ENCODE measurements at places on chromosomes 7 and 10. TPM values are rescaled to one million over a fixed set of nuclear protein-coding genes. Genes with fewer than 3 reads are reported as not detected.
A peak's percentile ranks its signal among the peaks of the same experiment; 100 is the strongest.

Gene WNT8B
- total RNA-seq = not detected

Gene PKD1L1
- 1.3 TPM for total RNA-seq

Gene HMX2
- total RNA-seq = 0.41 TPM

Gene PCLO
- total RNA-seq = 20.9 TPM

Gene ERVW-1
- not detected for total RNA-seq

Gene CTAGE4
- 25.6 TPM for total RNA-seq

Gene CCDC186
- 18.7 TPM for total RNA-seq

Gene SLC39A12
- not detected for total RNA-seq

DNA sequence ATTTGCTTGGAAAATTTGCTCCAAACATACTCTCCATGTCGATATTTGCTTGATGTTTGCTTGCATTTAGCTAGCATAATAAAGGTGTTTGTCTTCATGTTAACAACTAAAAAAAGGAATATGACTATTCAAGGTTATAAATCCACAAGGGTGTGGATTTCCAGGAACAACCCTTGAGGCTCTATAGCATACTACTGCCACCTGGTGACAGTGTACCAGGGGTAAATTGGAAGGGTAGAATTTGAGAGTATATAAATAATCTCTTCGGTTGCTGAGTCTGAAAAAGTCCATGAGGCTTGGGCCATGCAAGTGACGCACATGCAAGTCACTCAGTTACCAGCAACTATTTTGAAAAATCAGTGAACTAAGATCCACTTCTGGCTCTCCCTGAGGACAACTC is 68.4 kb downstream of the SLIT1 start:
- no peak for DNase-seq

DNA sequence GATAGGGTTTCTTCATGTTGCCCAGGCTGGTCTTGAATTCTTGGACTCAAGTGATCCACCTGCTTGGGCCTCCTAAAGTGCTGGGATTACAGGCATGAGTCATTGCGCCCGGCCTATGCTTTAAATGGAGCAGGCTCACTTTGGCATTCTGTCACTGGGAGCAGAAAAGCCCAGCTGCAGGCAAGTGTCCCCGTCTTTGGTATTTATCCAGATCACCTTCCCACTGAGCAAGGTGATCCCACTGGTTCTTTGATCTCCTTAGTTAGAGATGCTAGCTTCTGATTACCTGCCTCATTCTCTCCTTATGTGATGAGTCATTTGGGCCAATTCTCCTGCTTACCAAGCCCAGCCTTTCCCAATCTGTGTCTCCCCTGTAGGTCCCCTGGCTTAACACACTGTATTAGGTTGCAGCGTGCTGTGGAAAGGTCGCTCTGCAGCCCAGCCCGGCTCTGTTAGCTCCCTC is 39.3 kb downstream of the SPDYE5 start:
- no peak for DNase-seq

- DNase-seq = no peak
These were observed 5.5 kb downstream of the ARID5B start for GRCh38 chr10:61907011-61907410.

- no peak for DNase-seq
These were observed 13.1 kb downstream of the TAS2R41 start for GRCh38 chr7:143490717-143491306.

- DNase-seq = peak; percentile 71
These were observed 77.9 kb downstream of the PCGF5 start for GRCh38 chr10:91298224-91298871.

DNA sequence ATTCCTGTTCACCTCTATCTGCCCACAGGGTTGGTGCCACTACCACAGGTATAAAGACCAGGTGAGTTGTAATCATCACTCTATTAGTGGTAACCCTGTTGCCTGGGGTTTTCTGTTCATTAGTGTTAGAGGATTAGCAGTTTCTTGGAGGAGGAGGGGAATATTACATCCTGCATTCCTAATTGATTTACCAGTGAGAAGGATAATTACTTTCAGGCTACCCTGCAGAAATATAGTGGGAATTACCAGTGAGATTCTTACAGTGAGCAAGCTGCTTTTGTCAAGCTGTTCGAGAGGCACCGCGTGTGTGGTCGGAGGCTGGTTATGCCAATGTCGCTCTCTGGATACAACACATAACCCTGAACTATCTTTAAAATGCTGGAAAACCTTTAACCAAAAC is 280.7 kb downstream of the SORCS3 start:
- DNase-seq = no peak

DNA sequence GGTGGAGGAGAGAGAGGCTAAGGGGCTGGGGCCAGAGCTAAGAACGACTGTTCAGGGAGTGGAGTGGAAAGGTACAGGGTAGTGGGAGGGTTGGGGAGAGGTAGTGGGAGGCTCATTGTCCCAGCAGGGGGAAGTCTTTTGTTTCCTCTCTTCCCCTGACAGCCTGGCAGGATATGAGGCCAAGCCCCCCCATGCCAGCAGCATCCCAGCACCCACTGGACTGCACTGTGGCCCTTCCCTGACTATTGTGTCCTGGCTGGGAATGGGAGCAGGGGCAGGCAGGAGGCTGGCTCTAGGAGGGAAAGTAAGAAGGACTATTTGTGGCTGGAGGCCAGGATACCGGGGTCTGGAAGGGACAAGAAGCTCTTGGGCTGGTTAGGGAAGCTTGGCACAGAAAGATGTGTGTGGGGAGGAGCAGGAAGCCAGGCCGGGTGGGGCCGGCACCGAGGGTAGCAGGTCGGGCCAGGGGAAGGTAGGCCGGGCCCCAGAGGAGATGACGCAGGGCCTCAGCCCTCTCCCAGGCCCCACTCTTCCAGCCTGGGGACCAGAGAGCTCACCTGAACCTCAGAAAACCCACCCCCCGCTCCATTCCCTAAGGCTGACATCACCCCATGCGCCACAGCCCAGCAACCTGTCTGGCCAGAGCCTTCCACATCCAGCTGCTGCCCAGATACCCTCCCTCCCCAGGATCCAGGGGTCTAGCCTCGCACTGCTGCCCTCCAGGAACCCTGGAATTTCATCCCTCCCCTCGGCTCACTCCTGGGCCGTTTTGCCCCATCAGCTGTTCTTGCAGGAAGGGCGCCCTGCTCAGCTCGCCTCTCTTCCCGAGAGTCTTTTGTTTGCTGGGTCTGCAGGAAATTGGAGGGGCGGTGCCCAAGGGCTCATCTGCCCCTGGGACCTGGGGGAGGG is 8.8 kb upstream of the EPHB4 start:
- DNase-seq = peak; percentile 78

DNA sequence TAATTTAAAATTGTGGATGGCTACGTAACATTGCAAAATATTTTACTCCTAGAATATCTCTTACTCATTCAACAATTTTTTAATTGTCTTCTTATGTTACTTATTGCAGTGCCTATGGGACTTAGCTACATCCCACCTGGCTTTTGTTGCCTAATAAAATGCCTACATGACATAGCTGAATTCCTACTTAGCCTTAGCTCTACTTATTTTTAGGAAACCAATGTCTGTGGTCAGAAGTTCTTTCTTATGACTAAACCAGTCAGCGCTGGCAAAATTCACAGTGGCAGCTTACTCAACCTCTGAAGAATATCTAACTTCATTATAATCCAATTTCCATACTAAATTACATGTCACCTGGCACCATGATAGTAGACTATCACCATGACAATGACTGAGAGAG is 1612.4 kb upstream of the LRRTM3 start:
- no peak for DNase-seq

- DNase-seq = no peak
These were observed 16.1 kb upstream of the PIK3CG start for GRCh38 chr7:106848851-106849442.

DNA sequence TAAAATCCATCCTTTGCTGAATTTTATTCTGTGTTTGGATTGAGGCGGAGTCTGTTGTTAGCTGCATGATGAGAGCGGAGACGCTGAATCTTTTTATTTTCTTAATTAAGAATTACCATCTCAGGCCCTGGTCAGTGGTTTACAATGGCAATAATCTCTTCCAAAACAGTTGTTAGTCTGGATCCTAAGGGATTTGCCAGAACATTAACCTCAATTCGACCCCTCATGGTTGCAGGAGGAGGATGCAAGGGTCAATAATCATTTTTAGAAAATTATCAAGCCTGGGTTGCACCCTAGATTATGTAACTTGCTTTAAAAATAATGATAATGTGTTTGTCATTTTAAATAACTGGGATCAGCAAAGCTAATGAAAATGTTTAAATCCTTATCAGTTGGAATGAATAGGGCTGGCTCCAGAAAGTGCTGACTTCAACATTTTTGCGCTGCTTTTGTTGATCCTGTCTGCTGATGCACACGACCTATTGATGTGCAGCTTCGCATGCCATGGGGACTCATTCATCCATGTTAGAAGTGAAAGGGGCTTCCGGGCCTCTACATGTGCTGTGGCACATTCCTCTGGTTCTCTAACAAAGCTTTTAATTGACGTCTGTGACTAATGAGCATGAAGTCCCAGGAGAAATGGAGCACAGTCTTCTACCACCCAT is 80.7 kb upstream of the KIAA1217 start:
- no peak for DNase-seq

DNA sequence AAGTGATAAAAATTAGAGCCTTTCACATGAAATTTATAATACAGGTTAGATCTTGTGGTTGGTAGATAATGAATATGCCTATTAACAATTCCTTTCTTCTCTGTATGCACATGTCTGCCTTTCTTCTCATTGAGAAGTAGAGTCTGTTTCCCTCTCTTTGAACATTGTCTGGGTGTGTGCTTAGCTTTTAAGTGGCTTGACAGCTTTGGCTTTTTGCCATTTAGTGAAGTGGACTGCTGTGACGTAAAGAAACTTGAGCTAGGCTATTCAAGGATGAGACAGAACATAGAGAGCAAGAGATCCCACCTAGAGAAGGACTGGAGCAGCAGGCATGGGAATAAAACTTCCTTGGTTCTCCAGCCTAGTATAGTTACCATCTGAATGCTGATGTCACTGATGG is 996.7 kb upstream of the CELF2 start:
- DNase-seq = no peak

DNA sequence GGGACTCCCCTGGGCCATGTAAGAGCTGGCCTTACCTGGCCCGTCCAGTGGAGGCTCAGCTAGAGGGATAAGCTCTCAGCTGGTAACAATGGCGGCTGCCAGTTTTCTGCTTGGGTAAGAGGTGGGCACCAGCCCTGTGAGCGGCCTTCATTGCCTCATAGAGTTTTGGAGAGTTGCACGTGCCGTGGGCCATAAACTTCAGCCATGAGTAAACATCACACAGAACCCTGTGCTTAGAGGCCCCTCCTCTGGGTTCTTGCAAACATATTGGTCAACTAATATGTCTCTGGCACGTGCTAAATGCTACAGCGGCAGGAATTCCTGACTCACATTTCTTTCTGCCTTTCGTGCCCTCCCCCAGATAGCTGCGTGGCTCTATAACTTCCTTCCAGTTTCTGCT is 103.9 kb upstream of the LEP start:
- DNase-seq = no peak
